ENCODE measurements at places on chromosomes 3 and 15.
A peak's percentile ranks its signal among the peaks of the same experiment; 100 is the strongest.

DNA sequence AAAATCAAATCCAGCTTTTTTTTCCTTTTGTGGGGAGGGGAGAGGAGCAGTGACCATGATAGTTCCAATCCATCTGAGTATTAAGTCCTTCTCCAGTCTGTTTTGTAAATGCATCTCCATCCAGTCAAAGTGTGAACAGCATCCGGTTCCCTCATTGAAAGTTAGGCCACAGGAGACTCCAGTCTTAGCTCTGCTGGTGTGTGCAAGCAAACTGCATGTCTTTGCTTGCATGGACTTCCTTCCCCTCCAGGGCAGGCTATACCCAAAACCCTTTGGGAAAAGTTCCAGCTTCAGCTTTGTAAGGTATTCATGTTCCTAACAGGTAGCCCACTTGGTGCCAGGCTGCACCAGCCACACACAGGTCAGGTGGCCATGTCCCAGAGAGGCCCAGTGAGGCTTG, 3.1 kb upstream of the MAN2C1 start:
- no peak for DNase-seq

- no peak for DNase-seq
These were observed 158.6 kb downstream of the RAP2B start for GRCh38 chr3:153320585-153321128.

GRCh38 chr3:171824116-171824515, 13.8 kb upstream of the PLD1 start:
- no peak for DNase-seq

DNA sequence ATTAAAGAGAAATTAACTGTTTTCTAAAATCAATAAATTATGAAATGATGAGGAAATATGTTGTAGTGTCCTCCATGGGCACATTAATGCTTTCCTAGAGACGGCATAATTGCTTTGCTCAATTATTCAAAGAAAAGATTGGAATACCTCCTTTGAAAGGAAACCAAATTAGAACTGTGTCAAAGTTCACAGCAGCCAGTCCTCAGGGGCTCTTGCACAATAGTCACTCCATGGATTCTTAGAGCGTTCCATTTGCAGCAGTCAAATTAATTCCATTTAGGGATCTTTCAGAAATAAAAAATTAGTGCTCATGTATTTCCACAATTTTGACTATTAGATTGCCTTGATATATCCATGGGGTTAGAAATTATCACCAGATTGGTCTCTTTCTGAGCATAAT, 841.6 kb upstream of the DPPA4 start:
- no peak for DNase-seq

GRCh38 chr3:116958291-116958690, 248.7 kb downstream of the TUSC7 start:
- DNase-seq, result no peak

DNA sequence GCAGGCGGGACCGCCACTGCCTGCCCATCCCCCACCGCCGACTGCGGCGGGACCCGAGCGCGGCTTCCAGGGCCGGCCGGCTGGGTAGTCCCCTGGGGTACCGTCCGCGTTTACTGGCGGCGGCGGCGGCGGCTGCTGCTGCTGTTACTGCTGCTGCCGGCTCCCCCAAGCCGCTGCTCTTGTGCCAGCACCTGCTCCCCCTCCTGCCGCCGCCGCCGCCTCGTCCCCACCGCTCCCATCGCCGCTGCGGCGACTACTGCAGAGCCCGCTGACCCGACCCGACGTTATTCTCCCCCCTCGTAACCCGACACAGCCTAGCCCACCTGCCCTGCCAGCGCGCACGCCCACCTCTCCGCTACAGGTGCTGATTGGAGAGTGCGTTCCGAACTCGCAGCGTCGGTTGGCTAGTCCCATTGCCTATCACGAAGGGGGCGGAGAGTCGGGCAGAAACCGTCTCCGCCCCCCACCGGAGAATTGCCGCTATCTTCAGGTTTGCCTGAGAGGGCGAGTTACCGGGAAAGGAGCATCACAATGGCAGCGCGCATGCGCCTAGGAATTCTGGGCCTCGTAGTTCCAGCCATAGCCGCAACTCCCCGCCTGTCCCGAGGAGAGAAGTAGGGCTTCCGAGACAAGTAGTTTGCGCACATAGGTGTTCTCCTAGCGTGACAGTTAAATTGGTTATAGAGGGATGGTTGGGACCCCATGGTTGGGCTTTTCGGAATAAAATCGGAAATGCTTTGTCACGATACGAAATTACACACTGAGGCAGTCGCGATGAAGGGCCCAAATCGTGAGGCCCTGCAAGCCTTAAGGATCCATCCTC, at the start of gene TTBK2:
Gene TTBK2 (minus strand): TSS at position 260 of the 823 bp plus-strand sequence. CDS start 42,161 bp downstream, outside the sequence.
- peak; percentile 98 for DNase-seq

GRCh38 chr3:63959146-63959545, 47.0 kb upstream of the SCAANT1 start:
- no peak for DNase-seq

- DNase-seq, result no peak
These were observed 4.7 kb upstream of the ARHGEF3 start for GRCh38 chr3:56806407-56806806.

Measured in CD4-positive, alpha-beta T cell treated with Interferon gamma for 1 hour (primary cell).